ENCODE measurements at places on chromosomes 13 and 19. TPM values are rescaled to one million over a fixed set of nuclear protein-coding genes. Genes with fewer than 3 reads are reported as not detected.

The HCN2 gene
- total RNA-seq: 0.31 TPM

- peaks cover 27% of the 10 kb centered on the region for H3K36me3 ChIP-seq
- no peak overlapping the region for H3K4me3 ChIP-seq
- H3K27ac ChIP-seq: no peak overlapping the region
- H3K27me3 ChIP-seq: no peaks in the 10 kb centered on the region
- no peaks in the 10 kb centered on the region for H3K4me1 ChIP-seq
Measured at GRCh38 chr19:9848060-9848459, 12.9 kb downstream of the PIN1 start.

GRCh38 chr13:31627097-31627845 lies 112.1 kb upstream of the RXFP2 start:
- no peaks in the 10 kb centered on the region for H3K27me3 ChIP-seq
- no peaks in the 10 kb centered on the region for H3K36me3 ChIP-seq
- no peak overlapping the region for H3K4me3 ChIP-seq
- no peaks in the 10 kb centered on the region for H3K4me1 ChIP-seq

The CCDC122 gene
- 11.7 TPM for total RNA-seq

The MTUS2 gene
- 0.06 TPM for total RNA-seq

DNA sequence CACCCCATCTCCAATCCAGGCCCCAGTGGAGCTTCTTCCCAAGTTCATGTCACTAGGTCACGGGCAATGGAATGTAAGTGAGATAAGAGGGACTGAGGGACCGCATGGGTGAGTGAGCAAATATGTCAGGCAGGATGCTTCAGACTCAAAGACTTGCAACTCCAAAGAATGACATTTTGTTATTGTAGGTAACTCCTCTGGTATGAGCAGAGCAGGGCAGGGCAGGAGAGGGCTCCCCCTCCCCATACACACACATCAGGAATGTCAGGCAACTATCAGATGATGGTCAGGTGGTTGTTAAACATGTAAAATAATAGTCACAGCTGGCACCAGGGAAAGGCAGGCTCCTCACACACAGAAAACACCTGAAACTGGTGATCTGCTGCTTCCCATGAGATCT lies 10.6 kb downstream of the ERVV-2 start:
- H3K36me3 ChIP-seq: no peaks in the 10 kb centered on the region
- no peak overlapping the region for H3K4me3 ChIP-seq
- no peaks in the 10 kb centered on the region for H3K4me1 ChIP-seq
- H3K27ac ChIP-seq: no peak overlapping the region
- no peak for DNase-seq

DNA sequence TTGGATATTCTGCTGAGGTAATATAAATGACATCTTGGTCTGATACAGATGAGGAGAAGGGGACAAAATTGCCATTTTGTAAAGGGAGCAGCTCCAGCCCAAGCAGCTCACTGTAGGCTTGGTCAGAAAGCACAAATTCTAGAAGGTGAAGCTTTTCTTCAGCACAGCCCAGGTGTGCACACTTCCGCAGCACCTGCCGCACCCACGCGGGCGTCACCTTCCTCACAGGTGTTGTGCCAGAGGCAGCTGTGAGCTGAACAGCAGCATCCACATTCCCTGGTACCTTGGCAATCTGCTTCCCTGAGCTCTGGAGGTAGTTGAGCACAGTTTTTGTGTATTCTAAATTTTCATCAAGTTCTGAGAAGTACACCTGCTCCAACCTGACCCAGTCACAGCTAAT lies 79.0 kb downstream of the SACS start:
- peaks cover 3% of the 10 kb centered on the region for H3K4me1 ChIP-seq
- H3K27ac ChIP-seq: no peak overlapping the region
- H3K36me3 ChIP-seq: no peaks in the 10 kb centered on the region
- no peaks in the 10 kb centered on the region for H3K27me3 ChIP-seq
- DNase-seq: no peak
- H3K4me3 ChIP-seq: no peak overlapping the region

The ZNF208 gene
- 7.8 TPM for total RNA-seq
